ENCODE measurements at places on chromosomes 13 and 19. TPM values are rescaled to one million over a fixed set of nuclear protein-coding genes. Genes with fewer than 3 reads are reported as not detected.

DNA sequence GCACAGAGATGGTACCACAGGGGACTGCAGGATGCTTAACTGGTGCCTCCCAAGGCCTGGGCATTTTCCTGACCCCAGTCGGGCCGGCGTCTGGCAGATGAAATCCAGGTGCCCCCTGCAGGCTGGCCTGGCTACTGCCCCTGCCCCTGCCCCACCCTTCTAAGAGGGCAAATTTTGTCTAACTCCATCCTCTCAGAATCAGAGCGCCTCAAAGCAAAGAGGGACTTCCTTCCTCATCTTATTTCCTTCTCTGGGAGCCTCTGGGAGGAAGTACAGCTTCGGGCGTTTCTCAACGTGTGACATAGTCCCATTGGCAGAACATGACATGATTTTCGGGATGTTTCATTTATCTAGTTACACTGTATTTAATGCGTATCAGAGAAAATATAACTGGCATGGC is 2.7 kb downstream of the PRKACA start:
- peak; percentile 78 for DNase-seq

DNA sequence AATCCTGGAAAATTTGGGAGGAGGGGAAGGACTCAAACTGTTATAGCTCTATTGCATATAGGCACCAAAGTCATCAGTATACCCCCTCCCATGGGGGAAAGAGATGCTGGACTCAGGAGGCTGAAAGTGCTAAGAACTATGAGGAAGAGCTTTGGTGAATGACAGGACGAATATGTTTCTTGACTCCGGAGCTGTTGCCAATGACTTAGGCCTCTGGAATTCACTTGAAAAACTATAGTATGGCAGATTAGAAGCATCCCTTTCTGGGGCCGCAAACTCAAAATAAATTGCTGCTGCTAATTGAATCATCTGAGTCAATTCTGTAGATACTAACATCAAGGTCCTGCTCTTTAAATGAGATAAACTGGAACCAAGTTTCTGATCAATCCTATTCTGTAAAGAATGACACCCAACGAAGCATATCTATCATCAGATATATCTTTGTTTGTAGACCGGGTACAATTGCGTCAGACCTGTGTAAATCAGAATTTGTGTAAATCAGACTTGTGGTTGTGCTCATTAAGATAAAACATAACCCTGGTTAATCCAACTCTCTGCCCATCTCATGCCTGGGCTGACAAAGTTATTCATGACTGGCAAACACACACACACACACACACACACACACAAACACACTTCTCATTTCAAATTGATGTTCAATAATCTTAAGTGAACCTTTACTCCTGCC is 1793.8 kb upstream of the PCDH20 start:
- DNase-seq: no peak

GRCh38 chr13:46640843-46641242 is 87.9 kb downstream of the LRCH1 start:
- DNase-seq: no peak

GRCh38 chr13:19155321-19155861 is 26.2 kb downstream of the TUBA3C start:
- no peak for DNase-seq

GRCh38 chr13:43648733-43649132 is 138.0 kb downstream of the ENOX1 start:
- no peak for DNase-seq

DNA sequence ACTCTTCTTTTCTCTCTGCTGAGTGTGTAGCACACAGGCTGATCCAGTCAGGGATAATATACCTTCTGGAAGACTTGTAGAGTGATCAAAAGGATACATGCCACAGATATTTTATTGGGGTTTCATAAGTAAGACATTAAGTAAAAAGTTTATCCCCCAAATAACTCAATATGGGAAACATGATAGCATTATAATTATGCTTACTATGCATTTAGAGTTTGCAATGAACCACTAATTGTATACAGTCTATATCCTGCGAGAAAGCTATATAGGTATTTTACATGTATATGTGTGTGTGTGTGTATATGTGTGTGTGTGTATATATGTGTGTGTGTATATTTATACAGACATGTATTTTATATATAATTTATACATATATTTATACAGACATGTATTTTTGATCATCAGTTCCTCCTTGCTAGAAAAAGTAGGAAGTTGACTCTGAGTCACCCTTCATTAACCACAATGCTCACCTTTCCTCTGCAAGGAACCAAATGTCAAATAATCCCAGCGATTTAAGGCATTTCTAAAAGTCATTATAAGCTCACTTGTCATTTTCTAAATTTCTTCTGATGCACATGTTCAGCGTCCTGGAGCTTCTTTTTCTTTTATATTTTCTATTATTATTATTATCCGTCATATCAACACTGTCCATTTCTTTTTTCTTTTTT is 312.5 kb upstream of the OBI1 start:
- DNase-seq: no peak

DNA sequence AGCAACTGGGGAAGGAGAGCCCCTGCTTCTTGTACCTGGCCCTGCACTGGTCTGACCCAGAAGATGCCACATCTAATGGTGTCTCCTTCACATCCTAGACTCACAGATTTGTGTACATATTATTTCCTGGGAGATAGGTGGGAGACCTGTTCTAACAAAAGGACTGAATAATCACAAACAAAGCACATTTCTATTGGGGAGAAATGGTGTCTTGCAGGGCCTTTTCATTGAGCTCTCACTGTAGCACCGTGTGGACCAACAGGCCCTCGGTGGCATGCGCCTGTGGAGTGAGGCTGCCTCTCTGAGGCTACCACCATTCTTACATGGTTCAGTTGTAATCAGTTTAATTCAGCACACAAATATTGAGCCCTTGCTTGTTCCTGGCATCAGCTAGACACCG is 989 bp upstream of the SACS start:
- no peak for DNase-seq

- DNase-seq: peak; percentile 65
Measured at GRCh38 chr13:44815623-44816022, 173.6 kb downstream of the NUFIP1 start.

DNA sequence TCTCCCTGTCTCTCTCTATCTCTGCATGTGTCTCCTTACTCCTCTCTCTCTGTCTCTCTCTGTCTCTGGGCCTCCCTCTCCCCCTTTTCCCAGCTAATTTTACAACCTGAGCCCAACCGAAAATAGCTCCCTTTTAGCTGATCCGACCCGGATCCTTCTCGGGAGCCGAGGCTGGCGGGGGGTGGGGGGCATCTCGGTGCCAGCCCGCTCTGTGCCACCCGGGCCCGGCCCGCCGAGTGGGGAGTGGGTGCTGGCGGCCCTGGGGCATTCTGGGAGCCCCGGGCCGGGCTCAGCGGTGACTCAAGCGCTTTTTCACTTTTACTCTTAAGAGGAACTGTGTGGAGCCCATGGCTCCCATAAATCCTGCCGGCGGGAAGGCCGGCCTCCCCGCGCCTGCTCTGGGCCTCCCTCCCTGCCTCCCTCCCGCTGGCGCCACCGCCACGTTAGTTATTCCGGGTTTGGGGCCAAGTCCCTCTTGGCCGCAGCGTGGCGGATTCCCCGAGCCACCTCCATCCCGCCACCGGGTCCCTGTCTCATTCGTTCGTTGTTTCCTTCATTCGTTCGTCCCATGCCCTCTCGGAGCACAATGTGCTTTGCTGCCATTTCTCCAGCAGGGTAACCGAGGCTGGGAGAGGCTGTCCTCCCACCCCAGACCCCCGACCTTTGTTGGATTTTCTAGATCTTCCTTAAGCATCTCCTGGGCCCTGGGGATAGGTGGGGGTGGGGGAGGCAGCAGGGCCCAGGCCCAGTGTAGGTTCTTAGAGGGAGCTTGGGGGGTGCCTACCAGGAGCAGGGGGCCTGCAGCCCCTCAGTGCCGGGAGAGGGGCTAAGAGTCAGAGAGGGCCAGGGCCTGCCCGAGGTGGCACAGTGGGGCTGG is 3.2 kb downstream of the NFIC start:
- peak; percentile 91 for DNase-seq

- DNase-seq: no peak
Measured at GRCh38 chr19:29497686-29498436, 27.9 kb upstream of the VSTM2B start.

The CEACAM16 gene
- total RNA-seq: not detected

DNA sequence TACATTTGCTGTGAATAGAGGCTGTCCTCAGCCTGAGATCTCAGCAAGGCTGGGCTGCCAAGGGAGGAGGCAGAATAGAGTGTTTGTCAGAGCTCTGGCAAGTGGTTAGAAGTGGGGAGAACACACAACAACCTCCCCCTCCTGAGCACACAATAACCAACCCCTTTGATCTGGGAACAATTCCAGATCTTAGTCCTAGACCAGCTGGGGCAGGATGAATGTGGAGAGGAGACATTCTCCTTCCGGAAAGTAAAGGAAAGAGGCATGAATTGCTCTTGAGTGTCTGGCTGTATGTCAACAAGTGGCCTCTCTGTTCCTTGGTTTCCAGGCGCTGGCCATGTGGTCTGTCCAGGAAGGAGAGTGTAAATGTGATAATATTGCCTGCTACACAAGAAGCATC is 114.9 kb upstream of the TMTC4 start:
- DNase-seq: no peak

GRCh38 chr19:43572171-43572588 is 3.1 kb downstream of the XRCC1 start:
- no peak for DNase-seq

The EDDM13 gene
- not detected for total RNA-seq

GRCh38 chr19:18480006-18480691 is 41.7 kb downstream of the ELL start:
- DNase-seq: peak; percentile 88

GRCh38 chr19:13622766-13623715 is 116.8 kb upstream of the CACNA1A start:
- no peak for DNase-seq

GRCh38 chr19:19743176-19743575 is 10.3 kb upstream of the ZNF14 start:
- DNase-seq: no peak

DNA sequence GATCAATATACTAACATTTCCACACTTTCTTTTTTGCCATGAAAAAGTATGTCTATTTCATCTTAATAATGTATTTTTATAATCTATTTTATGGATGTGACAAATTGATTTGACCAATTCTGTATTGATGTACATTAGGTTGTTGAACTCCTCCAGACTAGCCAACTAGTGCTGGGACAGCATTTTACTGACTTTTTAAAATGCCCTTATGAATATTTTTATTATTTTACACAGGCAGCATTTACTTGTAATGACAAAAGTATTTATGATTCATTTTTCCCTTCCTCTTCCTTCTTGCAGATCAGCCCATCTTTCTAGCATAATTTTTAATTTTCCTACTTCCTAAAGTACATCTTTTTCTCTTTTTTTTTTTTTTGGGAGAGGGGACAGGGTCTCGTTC is 918 bp upstream of the FUZ start:
- no peak for DNase-seq

The KASH5 gene
- not detected for total RNA-seq

The ZNF540 gene
- total RNA-seq: 6.6 TPM

DNA sequence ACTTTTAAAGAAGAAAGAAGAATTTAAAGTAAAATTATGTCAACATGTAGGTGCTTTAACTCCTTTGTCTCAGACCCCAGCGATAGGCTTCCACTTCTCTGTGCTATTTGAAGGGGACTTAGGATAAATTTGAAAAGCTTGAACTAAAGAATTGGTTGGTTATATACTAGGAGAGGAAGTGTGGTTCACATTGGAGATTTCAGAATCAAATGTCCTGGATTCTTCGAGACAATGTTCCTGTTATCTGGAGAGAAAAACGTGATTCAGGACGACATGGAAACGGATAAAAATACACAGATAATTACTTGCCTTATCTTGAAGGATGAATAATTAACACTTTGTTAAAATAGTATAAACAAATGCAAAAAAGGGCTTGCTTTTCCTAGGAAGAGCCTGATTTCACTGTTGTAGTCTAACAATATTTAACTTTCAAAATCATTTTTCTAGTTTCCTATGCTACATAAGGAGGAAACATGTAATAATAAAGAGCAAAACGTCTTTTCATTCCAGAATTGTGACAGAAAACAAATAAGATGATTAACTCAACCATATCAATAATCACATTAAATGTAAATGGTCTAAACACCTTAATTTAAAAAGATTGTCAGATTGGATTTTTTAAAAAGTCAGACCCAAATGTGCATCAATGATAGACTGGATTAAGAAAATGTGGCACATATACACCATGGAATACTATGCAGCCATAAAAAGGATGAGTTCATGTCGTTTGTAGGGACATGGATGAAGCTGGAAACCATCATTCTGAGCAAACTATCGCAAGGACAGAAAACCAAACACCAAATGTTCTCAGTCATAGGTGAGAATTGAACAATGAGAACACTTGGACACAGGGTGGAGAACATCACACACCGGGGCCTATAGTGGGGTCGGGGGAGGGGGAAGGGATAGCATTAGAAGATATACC is 724 bp upstream of the ZNF780A start:
- no peak for DNase-seq

GRCh38 chr13:108166078-108166477 is 49.3 kb downstream of the LIG4 start:
- DNase-seq: no peak

DNA sequence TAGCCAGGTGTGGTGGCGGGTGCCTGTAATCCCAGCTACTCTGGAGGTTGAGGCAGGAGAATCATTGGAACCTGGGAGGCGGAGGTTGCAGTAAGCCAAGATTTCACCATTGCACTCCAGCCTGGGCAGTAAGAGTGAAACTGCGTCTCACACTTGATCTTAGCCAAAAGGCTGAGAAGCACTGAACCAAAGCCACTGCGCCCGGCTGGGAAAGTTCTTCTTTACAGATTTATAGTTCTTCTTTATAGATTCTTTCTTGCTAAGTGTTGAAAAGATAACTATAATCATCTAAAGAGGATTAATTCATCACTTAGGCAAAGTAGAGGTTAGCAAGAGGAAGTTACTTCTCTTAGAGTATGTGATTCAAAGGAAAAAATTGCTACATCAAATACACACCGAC is 11.1 kb downstream of the ZNF417 start:
- DNase-seq: no peak

The PSG1 gene
- not detected for total RNA-seq

The IGLON5 gene
- total RNA-seq: 0.26 TPM

DNA sequence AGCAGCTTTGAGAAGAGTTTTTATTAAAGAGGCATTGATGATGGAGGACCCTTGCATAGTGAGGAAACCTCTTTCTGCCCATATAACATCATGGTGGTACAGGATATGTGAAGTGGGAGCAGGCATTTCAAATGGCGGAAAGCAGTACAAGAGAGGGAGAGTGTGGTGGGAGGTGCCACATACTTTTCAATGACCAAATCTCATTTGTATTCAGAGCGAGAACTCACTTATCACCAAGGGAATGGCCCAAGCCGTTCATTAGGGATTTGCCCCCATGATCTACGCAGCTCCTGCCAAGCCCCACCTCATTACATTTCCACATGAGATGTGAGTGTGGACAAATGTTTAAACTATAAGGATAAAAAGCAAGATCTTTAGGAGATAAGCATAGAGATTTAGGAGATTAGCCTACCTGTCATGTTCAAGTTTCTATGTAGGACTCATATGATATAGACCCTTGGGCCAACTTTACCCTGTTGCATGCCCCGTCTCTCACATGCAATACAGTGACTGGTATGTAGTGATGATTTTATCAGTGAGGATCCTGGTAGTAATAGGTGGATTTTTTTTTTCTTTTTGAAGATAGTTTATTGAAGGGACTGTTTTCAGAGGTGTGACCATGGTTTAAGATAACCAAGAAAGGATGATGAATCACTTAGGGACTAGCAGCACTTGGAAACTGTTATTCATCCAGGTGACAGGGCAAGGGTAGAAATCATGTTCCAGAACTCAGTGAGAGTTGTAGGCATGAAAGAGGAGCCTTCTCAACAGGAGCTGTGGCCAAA is 38.3 kb downstream of the DNAJC15 start:
- DNase-seq: no peak

- no peak for DNase-seq
Measured at GRCh38 chr13:106302011-106302410, 233.5 kb downstream of the EFNB2 start.
